Endodermal cell (in vitro differentiated cells): ENCODE measurements at places on chromosomes 4 and X. TPM values are rescaled to one million over a fixed set of nuclear protein-coding genes. Genes with fewer than 3 reads are reported as not detected.

SYP gene
- 0.51 to 1.4 TPM (median 0.69 TPM) in 3 replicates for total RNA-seq

G3BP2 gene
- 176 to 222 TPM (median 185 TPM) in 3 replicates for total RNA-seq

NSUN7 gene
- 18.2 to 29.6 TPM (median 26.7 TPM) in 3 replicates for total RNA-seq

PPEF2 gene
- not detected in 3 replicates for total RNA-seq

DUSP9 gene
- total RNA-seq = 0.17 to 3.2 TPM (median 0.18 TPM) in 3 replicates

ZNF185 gene
- 20.7 to 37.5 TPM (median 22.4 TPM) in 3 replicates for total RNA-seq

ARMCX1 gene
- 22.4 to 26.9 TPM (median 25.6 TPM) in 3 replicates for total RNA-seq

GPR82 gene
- total RNA-seq = not detected in 2 replicates

TAPT1 gene
- total RNA-seq = 18.8 and 19.8 TPM in 2 replicates
